ENCODE measurements at places on chromosomes 3 and 15.

GRCh38 chr3:62601238-62602070 lies 228.1 kb upstream of the FEZF2 start:
- no peak for DNase-seq

DNA sequence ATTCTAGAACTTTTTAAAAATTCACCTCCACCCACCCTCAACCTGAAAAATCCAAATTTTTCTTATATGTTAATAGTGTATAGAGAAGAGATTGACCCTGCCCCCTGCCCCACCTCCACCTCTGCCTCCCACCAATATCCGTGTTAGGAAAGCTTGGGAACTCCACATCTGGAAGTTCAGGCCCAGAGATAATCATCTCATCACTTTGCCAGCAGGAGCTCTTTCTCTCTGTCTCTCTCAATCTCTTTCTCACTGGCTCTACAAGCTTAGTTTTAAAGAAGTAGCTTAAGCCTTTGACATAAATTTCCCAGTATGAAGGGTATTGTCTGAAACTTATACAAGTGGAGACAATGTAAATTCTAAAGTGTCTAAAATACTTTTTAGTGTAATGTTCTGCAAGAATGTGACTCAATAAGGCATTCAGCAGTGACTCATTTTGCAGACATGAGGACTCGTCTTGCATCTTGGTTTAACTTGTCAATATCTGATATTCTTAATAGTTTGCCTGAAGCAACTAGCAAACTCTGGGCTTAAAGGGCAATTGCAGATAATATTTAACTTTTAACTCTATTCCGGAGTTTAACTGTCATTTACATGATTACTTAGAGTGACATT lies 299.8 kb upstream of the EPHA3 start:
- DNase-seq: no peak

- DNase-seq: no peak
Observed at GRCh38 chr3:48125013-48125705, 63.1 kb downstream of the CDC25A start.

DNA sequence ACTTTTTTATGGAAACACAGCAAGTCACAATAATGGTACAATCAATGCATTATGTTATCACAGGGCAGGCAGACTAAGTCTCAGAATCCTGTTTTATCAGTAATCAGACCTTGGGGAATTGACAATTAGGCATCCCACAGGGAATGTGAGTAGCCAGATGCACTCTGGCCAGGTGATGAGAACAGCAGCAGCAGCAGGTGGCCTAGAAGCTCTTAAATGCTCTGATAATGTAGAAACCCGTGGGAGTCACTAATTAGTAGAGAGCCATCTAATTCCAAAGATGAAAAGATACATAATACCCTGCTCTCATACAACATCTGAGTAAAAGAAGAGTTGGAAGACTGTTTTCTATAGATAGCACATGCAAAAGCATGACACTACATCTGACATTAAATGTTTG lies 12.6 kb downstream of the CEP152 start:
- DNase-seq: no peak

DNA sequence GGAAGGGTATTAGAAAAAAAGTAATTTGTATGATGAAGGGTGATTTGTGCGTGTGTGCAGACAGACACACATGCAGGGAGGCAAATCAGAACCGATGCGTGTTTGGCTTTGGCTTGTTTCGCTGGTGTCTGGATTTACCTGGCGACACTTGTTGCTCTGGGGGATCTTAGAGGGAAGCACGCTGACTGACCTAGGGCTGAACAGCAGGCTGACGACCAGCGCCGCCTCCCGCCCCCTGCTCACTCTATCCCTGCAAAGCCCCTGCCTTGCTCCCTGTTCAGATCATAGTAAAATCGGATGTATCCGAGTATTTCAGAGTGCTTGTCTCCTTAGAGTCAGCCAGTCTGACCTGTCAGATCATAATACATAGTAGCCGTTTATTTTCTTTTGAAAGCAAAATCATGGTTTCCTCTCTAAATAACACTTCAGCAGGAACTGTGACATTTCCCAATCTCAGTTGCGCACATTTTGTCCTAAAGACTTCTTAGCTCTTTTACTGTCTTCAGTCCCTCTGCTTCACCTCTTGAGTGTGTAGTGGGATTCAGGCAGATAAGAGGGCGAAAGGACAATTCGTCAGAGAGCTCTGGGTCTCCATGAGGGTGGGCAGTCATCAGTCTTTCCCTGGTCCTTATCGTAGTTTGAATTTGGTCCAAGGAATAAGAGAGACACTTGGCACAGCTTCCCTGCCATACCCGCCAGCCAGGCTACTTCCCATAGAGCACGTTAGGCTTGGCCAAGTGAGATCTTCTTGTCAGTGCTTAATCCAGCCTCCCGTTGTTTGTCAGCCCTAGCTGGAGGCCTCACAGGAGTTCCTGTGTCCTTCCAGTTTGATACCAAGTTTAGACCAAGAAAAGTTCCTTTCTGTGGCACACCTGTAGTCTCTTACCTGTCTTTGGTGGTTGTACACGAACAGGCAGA lies 97.4 kb downstream of the PGPEP1L start:
- DNase-seq: no peak

DNA sequence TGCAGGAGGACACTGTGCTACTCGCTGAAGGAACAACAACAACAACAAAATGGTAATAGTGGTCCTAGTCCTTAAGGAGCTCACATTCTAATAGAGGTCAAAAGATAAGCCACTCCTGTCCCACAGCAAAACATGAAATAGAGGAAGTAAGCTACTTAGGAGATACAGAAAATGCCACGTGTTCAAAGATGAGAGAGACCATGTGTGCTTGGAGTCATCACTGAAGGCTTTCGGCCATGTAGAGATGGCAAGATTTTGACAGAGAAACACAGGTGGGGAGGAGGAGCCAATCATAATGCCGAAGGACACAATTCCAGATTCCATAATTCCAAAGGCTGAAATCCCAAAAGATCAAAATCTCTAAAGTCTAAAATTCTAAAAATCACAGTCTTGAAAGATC lies 24.8 kb upstream of the RIOX2 start:
- no peak for DNase-seq

DNA sequence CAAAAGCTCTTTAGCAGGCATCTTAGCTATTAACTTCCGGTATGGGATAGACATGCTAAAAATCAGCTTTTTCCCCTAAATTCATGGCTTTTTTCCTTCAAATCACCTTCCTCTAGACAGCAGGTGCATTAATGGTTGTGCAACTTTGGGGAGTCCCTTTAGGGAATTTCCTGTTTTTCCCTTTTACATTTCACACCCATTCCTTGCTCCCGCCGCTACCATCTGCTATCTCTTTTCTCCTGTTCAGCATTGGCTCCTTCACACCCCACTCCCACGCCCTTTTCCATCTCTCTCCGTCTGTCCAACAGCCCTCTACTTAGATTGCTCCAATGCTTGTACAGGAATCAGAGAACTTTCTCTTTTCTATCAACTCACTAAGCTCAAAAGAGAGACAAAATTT lies 43.4 kb downstream of the FEZF2 start:
- DNase-seq: no peak

DNA sequence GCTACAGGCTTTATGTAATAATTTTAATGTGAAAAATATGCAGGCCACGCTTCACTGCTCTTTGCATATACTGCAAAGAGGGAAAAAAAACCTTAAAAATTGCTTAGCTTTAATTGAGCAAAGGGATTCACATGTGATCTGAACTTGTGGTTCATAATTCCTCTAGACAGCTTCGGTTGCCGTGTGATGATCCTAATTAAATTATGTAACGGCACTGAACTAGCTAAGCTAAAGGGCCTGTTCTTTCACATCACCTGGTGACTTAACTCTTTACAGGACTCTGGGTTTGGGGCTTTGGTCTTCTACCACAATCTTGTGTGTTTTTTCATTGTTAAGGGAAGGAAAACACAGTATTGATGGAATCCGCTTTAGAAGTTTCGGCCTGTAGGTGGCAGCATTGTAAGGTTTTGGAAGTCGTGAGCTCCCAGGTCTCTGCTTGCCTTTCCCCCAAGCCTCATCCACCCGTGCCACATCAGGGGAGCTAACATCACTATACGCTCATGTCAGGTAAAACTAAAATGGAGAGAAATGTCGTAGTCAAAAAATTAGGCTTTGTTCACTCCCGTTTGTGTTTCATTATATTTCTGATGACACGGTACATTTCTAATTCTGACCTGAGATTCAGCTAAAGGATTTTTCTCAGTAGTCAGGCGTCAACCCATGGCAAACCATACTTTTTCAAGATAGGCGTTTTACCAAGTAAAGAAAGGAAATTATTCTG lies 205.6 kb upstream of the DPH6 start:
- DNase-seq: peak; percentile 2

DNA sequence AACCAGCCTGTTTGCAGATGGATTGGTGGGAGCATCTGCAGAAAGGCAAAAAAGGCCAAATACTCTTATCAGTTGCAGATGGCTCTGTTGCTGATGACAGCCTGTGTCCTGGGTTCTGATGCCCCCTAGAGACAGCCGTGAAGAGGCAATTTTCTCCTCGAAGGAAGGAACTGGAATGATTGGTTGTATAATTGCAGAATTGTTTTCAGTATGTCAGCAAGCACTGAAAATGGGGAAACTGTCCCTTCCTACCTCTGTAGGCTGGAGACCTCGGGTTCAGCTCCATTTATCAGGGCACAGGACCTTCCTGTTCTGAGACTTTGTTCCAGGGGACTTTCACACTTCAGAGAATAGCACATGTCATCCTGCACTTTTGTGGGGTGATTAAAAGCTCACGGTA lies 103.0 kb downstream of the PGPEP1L start:
- no peak for DNase-seq

- DNase-seq: no peak
Observed at GRCh38 chr3:134318166-134318565, 56.1 kb downstream of the AMOTL2 start.

DNA sequence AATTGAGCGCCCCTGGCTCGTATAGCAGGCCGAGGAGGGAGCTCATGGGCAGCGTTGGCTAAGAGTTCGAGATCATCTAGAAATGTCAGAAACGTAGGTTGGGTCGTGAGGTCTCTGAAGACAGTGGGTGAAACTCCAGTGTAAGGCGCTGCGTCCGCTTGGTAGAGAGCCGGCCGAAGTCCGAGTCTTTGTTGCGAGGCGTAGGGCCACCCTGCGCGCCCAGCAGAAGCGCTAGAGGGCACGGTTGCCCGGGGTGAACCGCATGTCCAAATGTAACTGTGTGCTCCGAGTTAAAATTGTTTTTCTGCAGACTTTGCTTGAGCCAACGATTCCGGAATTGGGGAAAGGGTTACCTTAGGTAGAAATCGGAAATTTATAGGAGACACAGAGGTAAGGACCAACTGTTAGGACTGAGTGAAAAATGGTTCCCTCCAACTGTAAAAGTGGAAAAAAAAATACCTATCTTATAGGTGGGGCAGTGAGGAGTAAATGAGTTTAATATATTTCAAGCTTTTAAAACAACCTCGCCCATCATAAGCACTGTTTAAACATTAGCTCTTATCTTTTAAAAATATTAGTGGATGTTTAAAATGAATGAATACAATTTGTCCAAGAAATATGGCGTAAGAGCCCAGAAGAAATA lies 993 bp upstream of the SIAH2 start:
- no peak for DNase-seq

DNA sequence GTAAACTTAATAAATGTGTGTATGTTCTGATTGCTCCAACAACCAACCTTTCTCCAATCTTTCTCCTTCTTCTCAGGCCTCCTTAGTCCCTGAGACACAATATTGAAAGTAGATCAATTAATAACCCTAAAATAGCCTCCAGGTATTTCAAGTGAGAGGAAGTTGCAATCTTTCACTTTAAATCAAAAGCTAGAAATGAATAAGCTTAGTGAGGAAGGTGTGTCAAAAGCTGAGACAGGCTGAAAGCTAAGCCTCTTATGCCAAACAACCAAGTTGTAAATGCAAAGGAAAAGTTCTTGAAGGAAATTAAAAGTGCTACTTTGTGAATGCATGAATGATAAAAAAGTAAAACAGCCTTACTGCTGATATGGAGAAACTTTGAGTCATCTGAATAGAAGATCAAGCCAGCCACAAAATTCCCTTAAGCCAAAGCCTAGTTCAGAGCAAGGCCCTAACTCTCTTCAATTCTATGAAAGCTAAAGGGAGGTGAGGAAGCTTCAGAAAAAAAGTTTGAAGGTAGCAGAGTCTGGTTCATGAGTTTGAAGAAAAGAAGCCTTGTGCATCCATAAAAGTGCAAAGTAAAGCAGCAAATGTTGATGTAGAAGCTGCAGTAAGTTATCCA lies 38.6 kb downstream of the CCDC80 start:
- DNase-seq: no peak

DNA sequence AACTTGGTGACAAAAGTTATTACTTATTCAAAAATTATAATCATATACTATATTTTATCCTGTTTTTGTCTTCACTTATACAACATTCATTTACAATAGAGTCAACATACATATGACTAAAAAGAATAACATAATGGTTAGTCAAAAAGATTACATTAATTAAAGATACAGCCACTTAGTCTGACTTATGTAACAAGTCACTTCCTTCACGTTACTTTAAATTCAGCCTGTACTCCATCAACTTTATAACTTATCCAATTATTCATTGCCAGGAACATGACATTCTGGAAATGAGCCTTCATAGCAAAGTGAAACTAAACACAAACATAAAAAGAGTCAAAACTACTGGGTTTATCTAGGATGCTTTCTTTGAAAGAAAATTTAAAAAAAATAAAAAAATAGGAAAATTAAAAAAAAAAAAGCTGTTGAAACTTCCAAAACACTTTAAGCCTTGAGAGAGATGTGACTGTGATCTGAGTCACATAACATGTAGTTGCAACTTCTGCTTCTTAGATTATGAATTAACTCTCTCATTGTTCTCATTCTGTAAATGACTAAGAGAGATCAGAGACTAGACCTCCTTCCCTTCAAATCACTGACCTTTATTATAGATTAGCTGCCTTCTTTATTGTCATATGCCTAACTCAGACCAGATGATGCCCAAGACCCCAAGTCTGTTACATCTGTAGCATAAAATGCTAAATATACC lies 107.8 kb downstream of the MYRIP start:
- DNase-seq: no peak

DNA sequence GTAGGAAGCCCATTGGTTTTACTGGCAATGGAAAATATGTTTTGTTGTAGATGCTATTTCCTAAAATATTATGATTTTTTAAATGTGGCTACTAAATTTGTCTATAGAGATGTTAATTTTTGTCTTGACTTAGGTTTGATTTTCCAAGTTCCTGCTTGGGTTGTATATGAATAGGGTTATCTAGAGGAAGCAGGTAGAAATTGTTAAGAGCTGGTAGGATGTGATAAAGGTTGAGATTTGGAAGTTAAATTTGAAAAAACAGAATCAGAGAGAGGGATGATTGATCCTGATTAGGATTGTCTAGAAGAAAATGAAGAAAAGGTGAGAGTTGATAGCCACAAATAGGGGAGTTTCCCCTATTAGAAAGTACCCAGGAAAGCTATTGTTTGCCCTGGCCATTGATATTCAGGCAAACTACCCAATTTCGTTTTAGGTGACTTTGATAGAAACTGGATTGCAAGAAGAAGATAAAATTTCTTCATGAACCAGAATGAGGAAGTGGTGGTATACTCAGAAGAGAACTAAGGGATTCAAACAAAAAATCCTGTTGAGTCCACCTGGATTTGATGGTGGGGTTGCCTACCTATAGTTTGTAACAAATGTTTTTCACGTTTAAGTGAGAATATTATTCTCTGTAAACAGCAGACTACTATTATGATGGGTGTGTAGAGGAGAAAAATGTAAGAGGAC lies 91.2 kb upstream of the PHLDB2 start:
- DNase-seq: no peak

- no peak for DNase-seq
Observed at GRCh38 chr3:170044795-170045244, 7.0 kb downstream of the GPR160 start.
